GM23248 (cell line): ENCODE measurements at places on chromosomes 6 and 20. TPM values are rescaled to one million over a fixed set of nuclear protein-coding genes. Genes with fewer than 3 reads are reported as not detected.
A peak's percentile ranks its signal among the peaks of the same experiment; 100 is the strongest.

The STMND1 gene
- not detected in 2 replicates for total RNA-seq

The CCDC28A gene
- total RNA-seq, result 10.4 and 18.2 TPM in 2 replicates

DNA sequence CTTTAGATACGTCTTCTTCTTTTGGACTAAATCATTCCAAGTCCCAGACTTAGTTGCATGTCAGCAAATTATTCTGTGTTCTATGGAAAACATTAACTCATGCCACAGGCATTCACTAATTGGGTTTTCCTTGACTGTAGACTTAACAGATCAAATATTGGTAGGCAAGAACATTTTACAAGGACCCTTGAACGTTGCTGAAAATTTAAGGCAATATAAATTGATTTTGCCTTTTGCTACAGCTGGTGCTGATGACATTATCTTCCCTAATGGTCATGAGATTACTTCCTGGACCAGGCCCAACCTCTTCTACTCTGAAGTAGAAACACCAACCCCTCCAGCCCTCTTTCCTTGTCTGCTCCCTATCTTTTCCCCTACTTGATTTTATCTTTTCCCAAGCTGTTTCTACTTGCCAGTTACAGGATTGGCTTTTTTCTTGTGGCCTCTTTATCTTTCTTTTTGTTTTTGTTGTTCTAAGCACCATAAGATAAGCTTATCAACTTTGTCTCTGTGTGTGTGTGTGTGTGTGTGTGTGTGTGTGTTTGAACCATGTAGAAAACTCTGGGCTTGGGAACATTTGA lies 514.0 kb upstream of the SOX4 start:
- DNase-seq, result peak; percentile 17

GRCh38 chr6:11802886-11803590 lies 24.4 kb upstream of the ADTRP start:
- DNase-seq, result no peak

GRCh38 chr6:144334150-144334708 lies 49.1 kb downstream of the UTRN start:
- DNase-seq, result no peak

GRCh38 chr6:46677314-46677654 lies 10.4 kb upstream of the TDRD6 start:
- peak; percentile 1 for DNase-seq

DNA sequence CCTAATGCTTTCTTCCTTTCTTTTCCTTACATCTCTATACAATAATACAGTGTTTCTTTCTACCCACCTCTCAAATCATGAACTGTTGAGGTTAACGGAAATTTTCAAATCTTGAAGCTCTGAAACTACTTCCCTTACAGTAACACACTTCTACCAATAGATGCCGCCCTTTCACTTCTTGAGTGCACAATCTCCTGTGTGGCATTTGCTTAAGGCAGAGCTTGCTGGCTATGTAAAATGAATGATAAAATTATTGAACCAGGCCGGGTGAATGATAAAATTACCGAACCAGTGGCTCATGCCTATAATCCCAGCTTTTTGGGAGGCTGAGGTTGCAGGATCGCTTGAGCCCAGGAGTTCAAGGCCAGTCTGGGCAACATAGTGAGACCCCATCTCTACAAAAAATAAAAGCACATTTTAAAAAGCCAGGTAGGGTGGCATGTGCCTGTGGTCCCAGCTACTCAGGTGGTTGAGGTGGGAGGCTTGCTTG lies 56.8 kb downstream of the KCNS1 start:
- peak; percentile 90 for DNase-seq
